ENCODE measurements at places on chromosomes 3 and 15. TPM values are rescaled to one million over a fixed set of nuclear protein-coding genes. Genes with fewer than 3 reads are reported as not detected.
A peak's percentile ranks its signal among the peaks of the same experiment; 100 is the strongest.

Gene RHOV
- 0.12 TPM for total RNA-seq

Gene PPP2R3A
- 14.8 TPM for total RNA-seq

Gene FAM131A
- 15.3 TPM for total RNA-seq

DNA sequence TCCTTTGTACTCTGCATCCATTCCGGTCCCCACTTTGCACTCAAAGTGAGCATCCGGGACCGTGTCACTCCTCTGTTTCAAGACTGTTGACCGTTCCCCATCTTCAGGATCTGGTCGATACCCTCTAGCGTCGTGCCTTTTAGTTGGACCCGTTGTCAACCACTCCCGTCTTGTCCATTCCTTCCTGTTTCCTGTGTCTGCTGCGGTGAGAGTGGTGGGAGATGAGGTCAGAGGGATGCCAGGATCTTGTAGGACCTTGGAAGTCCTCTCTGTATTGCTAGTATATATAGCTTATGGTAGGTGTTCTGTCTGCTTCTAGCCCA lies 624 bp downstream of the BRK1 start:
- H3K4me1 ChIP-seq: peaks cover 26% of the 10 kb centered on the region
- H3K27ac ChIP-seq: peak overlapping the region; percentile 91
- H3K4me3 ChIP-seq: peak overlapping the region; percentile 100

DNA sequence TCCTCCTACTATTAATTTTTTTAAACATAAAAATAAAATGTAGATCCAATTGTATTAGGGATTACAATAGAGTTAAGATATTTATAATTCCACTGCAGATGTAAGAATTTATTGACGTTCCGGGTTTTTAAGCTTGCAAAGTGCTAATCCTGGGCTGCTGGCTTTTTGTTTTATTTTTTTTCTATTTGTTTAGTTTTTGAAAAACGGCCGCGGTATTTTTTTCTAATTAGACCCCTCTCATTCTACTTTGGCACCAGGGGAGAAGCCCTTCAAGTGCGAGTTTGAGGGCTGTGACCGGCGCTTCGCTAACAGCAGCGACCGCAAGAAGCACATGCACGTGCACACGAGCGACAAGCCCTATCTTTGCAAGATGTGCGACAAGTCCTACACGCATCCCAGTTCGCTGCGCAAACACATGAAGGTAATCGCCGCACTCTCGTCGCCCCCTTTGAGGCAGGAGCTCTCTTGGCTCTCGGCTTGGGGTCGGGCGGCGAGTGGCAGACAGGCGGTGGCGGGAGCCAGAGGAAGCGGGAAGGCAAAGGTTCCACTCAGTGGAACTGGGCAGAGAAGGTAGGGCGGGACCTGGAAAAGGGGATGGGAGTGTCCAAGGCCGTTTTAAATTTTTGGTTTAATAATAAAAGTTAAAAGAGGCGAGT lies 3.2 kb downstream of the ZIC1 start:
- H3K36me3 ChIP-seq: peaks cover 8% of the 10 kb centered on the region
- H3K27me3 ChIP-seq: peaks cover 54% of the 10 kb centered on the region
- DNase-seq: no peak

Data from chondrocyte (in vitro differentiated cells).